ENCODE measurements at places on chromosomes 5 and 9. TPM values are rescaled to one million over a fixed set of nuclear protein-coding genes. Genes with fewer than 3 reads are reported as not detected.

MSX2 gene
- total RNA-seq, result 0.79 TPM

TPPP gene
- 12.4 TPM for total RNA-seq

DMRTA1 gene
- total RNA-seq, result not detected

MRPL50 gene
- total RNA-seq, result 8.5 TPM

MEGF10 gene
- not detected for total RNA-seq

SLC46A2 gene
- not detected for total RNA-seq

GRCh38 chr5:127909066-127909465 lies 174.5 kb upstream of the SLC12A2 start:
- peak; percentile 41 for DNase-seq

GRCh38 chr5:56264417-56265025 lies 31.4 kb upstream of the ANKRD55 start:
- peak; percentile 17 for DNase-seq

DNA sequence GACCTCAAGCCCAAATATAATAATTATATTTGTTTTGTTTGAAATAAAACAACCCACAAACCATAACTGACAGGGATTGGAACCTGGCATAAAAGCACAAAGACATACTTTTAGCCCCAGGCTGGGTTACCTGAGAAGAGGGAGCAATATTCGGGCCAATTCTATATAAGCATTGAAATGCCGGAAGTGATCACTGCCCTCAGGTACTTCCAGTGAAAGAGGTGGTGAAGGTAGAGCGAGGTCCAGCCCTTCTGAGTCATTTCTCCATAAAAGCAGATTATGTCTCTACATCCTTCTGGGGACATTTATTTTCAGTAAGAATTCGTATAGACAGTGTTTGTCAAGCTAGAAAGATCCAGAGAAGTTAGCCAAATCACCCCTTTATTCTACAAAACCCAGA lies 59.6 kb downstream of the GCNT4 start:
- no peak for DNase-seq

DNA sequence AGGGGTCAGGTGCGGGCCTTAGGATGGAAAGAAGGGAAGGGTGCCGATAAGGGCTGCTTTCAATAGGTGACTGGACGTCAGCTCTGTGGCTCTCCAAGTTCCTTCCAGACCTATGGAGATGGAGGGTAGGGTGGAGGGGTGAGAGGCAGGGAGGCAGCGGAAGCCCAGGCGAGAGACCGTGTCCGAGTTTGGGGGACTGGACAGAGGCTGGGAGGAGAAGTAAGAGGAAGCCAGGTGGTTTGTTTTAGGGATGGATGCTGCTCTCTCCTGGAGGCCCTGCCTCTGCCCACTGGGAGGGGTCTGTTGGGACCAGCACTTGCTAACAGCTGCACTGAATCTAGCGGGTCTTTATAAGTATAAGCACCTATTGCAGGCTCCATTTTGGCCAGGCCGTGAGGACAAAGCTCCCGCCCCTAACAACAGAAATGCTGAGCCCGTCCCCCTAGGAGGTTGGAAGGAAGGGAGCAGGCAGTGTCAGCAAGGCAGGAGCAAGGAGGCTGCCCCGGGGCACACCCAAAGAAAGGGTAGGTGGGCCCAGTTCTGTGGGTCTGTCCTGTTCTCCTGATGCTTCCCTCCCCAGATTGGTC lies 167.5 kb downstream of the DAB2IP start:
- no peak for DNase-seq

GRCh38 chr5:141771031-141771430 lies 89.0 kb upstream of the ARAP3 start:
- DNase-seq, result no peak

DNA sequence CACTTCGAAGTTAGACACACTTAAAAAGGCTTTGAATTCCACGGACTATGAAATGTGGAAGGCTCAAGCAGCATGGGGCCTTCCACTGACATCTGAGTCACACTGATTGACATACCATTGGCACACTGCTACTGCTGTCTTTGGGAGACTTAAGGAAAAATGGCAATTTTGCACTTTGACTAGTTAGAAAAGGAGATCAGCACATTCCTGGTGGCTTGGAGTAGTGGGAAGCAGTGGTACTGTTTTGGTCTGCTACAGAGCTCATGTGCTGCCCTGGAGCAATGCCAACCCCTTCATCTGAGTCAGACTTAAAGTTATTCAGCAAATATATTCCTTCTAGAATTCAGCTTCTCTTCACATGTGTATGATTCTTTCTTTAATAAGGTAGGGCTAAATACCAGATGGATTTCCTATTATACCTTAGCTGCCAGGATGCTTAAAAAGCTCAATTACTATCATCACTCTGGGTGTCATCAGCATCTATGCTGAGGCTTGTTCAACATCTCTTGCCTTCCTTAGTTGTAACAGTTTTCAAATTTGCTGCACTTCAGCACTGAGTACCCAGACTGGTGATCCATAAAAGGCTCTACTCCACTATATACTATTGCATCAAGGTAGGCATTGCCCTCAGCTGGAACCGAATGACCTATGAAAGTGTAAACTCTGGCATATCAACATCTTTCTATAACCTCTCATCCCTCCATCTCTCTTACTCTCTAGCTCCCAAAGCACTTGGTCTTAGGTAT lies 42.3 kb upstream of the MOCS2 start:
- DNase-seq, result no peak

GRCh38 chr9:73611032-73611431 lies 459.4 kb downstream of the ANXA1 start:
- no peak for DNase-seq
